ENCODE measurements at places on chromosomes 13 and 19. TPM values are rescaled to one million over a fixed set of nuclear protein-coding genes. Genes with fewer than 3 reads are reported as not detected.

The CCDC194 gene
- not detected for total RNA-seq

The KCNJ14 gene
- 0.56 TPM for total RNA-seq

The KLK15 gene
- not detected for total RNA-seq

The ATCAY gene
- total RNA-seq: not detected

The ZNF726 gene
- not detected for total RNA-seq

The ICAM4 gene
- total RNA-seq: not detected

The PSG3 gene
- total RNA-seq: not detected

The ANO8 gene
- 6.2 TPM for total RNA-seq

The PLA2G4C gene
- 25.7 TPM for total RNA-seq

The SCN1B gene
- 194 TPM for total RNA-seq

The RNF225 gene
- not detected for total RNA-seq

The COG6 gene
- 7.3 TPM for total RNA-seq

The IGFL2 gene
- not detected for total RNA-seq

The KLK5 gene
- total RNA-seq: not detected

The ONECUT3 gene
- total RNA-seq: not detected

The RAB4B gene
- total RNA-seq: 23.3 TPM

The SGCG gene
- 21.6 TPM for total RNA-seq

The RASIP1 gene
- total RNA-seq: 3.4 TPM

The FXYD1 gene
- 215 TPM for total RNA-seq

The C13orf42 gene
- not detected for total RNA-seq

The ZNF614 gene
- total RNA-seq: 4.6 TPM

The ACP7 gene
- not detected for total RNA-seq

The KIR3DL2 gene
- not detected for total RNA-seq

The NLRP11 gene
- not detected for total RNA-seq

Measured in gastrocnemius medialis (tissue), 4 donors.